ENCODE measurements at places on chromosomes 4 and X.

DNA sequence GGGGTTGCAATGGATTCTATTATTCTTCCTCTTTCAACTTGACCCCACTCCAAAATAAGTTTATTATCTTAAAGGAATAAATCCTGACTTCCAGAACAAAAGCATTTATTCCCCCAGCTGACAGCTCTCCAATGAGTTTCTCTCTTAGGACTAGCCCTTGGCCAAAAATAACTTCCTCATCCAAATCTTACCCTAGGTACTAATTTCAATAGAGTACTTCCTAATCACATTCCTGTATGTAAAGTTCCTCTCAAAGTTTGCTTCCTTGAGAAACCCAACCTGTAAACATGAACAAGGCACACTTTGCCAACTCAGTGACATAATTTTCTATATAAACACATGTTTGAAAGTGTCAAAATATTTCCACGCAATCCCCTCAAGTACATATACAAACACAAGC, 671.2 kb upstream of the GALNTL6 start:
- no peak for DNase-seq

GRCh38 chr4:147195386-147195785, 249.7 kb upstream of the TTC29 start:
- no peak for DNase-seq

- DNase-seq, result no peak
These were observed 41.2 kb downstream of the COL4A6 start for GRCh38 chrX:108396986-108397385.

DNA sequence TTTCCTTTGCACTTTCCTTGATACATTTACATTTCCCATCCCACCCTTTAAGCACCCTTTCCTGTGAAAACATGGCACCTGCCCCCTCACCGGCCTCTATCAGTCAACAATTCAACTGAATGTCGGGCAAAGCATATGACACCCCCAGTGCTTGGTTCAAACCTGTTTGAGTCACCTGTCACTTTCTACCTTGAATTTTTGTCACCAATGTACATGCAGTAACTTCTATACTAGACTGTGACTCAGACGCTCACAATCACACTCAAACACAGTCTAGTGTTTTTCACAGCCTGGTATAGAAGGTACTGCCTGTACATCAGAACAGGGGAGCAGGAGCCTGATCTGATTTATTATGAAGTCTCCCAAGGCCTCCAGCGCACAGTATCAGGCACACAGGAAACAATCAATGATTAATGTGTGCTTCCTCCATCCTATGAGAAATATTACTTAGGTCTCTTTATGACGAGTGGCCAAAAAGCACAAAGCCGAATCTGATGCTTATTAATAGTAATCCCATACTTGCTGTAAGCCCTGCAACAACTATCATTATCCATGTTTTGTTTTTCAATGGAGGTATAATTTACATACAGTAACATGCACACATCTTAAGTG, 49.2 kb upstream of the FAM9C start:
- no peak for DNase-seq

DNA sequence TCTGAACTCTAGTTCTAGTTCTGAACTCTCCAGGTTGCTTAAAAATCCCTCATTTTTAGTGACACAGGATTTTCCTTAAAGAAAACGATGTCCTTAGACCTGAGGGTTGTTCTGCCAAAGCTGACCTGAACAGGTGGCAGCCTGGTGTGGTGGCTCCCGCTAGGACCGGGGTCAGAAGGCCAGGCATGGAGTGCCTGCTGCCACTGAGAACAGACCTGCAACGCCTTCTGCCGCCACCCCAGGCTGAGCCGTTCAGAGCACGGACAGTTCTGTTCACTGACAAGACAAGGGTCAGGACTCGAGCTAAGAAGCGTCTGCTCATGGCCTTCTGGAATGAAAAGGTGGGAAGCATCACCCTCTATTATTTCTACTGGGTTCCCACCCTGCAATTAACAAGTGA, 15.8 kb downstream of the DCTD start:
- no peak for DNase-seq

DNA sequence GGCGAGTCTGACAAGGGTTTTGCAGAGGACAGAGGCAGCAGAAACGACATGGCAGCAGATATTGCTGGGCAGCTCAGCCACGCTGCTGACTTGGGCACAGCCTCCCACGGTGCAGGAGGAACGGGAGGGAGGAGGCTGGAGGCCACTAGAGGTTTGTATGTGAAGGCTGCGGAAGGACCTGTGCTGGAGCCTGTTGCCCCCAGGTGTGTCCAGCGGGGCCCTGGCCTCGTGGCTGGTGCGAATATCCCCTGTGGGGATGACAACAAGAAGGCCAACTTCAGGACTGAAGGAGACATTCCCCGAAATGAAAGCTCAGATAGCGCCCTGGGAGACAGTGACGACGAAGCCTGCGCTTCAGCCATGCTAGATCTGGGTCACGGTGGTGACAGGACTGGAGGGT, 100.2 kb downstream of the FNIP2 start:
- DNase-seq, result no peak

- DNase-seq, result no peak
These were observed 36.9 kb downstream of the EVC start for GRCh38 chr4:5747738-5748375.

DNA sequence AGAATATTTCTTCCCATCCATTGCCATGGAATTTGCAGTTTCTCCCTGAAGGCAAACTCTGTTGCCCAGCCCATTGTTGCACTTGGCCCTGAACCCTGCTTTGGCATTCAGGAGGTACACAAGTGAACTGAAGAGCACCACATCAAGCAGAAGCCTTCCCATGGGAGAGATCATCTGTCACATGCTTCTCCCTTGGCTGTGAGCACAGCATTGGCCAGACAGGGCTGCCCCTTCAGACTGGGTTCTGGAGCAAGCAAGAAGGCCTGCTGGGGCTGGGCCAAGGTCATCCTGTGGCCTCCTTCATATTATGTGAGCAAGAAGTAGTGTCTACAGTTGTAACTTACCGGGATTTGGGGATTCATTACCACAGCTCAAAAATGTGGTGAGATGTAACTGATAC, 22.7 kb downstream of the SCML1 start:
- DNase-seq, result no peak

- DNase-seq, result no peak
These were observed 533.2 kb upstream of the FAT1 start for GRCh38 chr4:187256897-187257296.

GRCh38 chr4:2788532-2789103, 4.3 kb upstream of the SH3BP2 start:
- no peak for DNase-seq

DNA sequence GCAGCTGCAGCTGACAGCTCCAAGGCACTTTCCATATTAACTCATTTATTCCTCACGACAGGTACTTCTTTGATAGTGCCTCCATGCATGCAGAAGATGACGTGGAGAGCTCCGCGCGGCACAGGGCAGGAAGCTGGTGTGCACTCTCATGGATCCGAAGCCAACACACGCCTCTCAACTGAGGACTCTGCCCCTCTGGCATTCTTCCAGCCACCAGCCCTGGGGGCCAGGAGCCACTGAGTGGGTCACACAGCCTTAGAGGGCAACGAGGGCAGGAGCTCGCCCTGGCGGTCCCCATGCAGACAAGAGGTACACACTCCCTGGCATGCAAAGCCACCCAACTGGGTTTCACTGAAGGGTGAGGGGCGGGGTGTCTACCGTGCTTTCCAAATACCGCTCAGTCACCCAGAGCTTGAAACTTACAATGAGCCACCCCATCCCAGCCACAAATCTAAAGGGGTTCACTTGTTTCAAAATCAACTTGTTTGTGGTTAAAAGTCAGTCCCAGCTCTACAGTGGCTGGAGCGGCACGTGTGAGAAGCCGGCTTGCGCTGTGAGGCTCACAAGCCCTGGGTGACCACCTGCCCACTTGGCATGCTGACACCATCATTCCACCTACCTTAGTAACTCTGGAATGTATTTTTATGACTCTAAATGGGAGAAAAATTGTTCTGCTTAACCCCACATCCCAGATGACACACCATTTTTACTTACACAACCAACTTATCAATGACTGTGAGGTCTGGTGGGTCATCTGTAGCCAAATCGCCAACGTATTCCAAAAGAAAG, 16.2 kb downstream of the NOP14 start:
- no peak for DNase-seq

DNA sequence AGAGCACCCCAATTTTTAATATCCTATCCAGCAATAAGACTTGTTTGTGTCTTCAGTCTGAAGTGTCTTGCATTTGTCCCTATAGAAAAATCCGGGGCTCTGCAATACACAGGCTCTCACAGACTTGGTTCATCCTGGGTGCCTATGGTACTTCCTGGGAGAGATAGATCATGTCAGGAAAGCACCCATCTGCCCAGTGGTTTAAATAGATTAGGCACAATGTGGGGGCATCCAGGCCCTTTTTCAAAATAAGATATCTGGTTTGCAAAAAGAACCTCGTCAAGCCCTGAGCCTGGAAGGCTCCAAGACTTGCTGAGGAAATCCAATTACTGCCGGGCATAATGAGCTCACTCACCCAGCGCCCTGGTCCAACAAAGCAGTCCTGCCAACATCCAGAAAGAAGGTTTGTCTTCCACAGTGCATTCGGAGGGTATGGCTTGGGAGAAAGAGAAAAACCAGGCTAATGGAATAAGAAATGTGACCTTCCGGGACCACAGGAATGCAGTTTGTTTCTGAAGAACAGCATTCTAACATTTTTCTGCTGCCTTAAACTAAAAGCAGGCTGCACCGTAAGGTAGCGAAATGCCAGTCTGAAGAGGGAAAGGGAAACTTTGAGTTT, 11.6 kb downstream of the JAKMIP1 start:
- no peak for DNase-seq

GRCh38 chr4:139509727-139510410, 46.1 kb downstream of the SETD7 start:
- DNase-seq, result no peak

DNA sequence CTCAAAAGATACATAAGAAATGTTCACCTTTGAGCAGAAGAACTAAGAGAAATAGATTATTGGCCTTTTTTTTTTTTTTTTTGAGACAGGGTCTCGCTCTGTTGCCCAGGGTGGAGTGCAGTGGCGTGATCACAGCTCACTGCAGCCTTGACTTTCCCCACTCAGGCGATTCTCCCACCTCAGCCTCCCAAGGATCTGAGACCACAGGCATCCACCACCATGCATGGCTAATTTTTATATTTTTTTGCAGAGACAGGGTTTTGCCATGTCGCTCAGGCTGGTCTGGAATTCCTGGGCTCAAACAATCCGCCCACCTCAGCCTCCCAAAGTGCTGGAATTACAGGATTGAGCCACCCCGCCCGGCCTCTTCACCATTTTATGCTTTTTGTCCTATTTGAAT, 2.9 kb upstream of the TLR6 start:
- DNase-seq, result no peak

GRCh38 chr4:125847518-125847917, 532.8 kb downstream of the FAT4 start:
- DNase-seq, result no peak
